ENCODE measurements at places on chromosomes 5 and 9.

DNA sequence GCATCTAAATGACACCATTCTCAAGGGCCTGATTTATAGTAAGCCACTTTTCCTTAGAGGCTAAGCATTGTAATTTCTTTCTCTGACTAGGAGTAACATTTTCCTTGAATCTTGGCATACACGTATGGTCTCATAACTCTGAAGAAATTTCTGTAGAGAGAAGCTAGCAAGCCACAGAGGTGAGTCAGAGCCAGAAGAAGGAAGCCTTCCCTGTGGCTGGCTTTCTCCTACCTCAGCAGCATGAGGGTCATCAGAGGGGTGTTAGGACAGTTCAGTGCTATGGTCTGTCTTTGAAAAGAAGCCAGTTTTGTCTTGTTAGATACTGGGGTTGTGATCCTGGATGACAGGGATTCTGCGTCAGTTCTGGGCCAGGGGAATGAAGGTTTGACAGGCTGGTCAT lies 3.2 kb downstream of the SNX30 start:
- peak; percentile 94 for DNase-seq

- DNase-seq = no peak
Observed at GRCh38 chr5:6570530-6570929, 62.3 kb downstream of the NSUN2 start.

DNA sequence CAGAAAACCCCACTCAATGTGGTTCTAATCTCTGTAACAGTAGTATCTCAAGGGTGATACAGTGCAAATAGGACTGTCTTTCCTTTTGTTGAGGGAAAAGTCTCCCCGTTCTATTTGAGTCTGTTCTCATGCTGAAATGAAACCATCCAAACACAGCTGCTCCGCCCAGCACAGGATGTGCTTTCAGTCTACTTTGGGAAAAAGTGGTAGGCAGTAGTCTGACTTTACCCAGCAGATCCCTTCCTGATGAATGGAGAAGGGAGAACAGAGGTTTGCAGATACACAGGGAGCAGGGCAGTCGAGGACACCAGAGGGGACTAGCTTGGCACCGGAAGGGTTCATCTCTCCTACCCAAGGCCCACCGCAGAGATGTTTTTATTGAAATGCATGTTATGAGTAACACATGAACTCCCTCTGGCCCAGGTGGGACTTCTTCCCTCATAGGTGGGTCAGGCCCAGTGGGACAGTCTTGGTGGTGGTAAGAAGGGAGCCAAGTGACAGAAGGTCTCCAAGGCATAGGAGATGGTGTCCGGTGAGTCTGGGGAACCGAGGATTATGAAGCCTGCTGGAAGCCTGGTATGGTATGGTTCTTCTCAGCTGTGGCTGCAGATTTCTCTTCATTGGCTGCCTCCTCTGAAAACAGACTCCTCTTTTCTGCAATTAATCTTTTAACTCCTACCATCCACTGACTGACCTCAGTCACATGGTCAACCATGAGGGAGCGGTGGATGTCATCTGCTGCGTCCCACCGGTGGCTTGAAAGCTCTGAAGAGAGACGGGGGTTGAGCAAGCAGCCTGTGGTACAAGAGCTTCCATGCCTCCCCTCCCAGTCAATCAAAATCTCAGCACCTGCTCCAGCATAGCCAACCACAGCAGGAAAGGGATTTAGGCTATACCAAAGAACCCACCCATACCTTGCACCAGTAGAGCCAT lies 3.0 kb downstream of the EIF4EBP3 start:
- DNase-seq = no peak

- DNase-seq = no peak
Observed at GRCh38 chr5:155575861-155576260, 562.3 kb downstream of the KIF4B start.

- no peak for DNase-seq
Observed at GRCh38 chr5:161165998-161166660, 314.1 kb upstream of the ATP10B start.

Data from ELR (cell line).